ENCODE measurements at places on chromosomes 11 and 22.
A peak's percentile ranks its signal among the peaks of the same experiment; 100 is the strongest.

GRCh38 chr11:121559606-121560200, 106.9 kb upstream of the SORL1-AS1 start:
- no peak for DNase-seq

DNA sequence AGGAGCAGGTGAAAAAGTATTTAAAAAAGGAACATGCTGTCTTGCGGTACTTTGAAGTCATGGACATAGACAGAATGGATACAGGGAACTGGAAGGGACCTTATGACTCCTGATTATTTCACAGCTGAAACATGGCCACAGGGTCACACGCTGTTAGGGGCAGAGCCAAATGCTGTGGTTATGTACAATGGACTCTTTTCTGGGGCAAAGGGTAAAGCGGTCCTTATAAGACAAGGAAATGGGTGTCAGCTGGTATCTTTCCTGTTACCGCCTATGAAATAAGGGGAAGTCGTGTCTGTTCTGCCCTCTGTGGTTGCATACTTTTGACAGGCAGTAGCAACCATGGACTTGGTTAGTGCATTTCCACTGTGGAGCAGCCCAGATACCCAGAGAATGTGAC, 12.8 kb upstream of the ST14 start:
- DNase-seq = no peak

DNA sequence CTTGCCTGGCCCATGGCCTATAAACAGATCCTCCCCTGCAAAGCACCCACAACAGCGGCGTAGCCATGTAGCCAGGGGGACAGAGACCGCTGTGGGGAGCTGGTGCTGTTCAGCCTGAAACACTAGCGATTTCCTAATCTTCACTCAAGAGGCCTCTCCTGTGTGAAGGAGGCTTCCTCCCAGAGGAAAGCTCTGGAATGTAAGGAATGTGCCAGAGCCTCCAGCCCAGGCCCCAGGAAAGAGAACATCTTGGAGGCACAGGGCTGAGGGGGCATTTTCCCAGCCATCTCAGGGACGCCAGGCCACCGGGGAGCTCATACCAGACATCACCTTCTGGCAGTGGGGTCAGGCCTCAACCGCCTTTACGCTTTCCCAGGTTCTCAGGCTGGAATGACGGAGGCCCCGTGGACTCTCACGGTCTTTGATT, 24.0 kb downstream of the MIAT start:
- no peak for DNase-seq

DNA sequence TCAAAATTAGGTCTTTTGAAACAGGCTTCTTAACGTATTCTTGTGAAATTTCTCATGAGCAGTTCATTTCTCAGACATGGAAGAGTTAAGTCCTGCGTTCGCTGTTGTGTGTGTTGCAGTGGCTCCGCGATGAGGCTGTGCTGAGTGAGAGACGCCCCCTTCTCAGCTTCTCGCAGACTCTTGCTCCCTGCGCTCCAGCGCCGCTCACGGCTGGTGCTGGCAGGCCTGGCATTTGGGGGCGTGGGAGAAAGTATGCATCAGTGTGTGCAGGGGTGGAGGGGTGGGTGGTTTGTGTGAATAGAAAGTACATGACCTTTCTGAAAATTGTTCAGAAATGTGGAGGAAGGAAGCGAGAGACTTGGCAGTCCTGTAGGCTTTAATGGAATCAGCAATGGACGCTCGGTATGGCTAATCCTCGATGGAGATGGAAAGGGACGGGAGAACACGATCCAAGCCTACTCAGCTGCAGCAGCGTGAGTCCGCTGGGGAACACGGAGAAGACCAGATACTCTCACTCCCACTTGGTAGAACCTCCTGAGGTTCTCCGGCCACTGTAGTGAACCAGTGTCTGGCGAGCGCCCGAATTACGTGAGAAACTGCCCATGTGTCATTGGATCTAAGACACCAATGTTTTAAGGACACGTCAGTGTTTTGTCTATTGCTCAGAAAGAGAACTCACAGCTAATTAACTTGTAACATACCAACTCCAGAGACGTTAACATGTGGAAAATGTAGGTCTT, 5.9 kb downstream of the TAB1 start:
- peak; percentile 68 for DNase-seq

GRCh38 chr11:1772270-1773130, 8.8 kb upstream of the CTSD start:
- peak; percentile 52 for DNase-seq

GRCh38 chr11:93686812-93687211, 25.3 kb downstream of the CEP295 start:
- DNase-seq = no peak

DNA sequence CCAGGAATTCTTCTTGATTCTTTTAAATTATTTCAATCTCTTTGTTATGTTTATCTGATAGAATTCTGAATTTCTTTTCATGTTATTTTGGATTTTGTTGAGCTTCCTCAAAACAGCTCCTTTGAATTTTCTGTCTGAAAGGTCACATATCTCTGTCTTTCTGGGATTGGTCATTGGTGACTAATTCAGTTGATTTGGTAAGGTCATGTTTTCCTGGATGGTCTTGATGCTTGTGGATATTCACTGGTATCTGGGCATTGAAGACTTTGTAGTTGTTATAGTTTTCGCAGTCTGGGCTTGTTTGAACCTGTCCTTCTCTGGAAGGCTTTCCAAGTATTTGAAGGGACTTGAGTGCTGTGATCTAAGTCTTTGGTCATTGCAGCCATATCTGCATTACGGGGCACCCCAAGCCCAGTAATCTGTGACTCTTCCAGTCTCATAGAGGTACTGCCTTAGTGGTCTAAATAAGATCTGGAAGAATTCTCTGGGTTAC, 18.9 kb upstream of the INSC start:
- no peak for DNase-seq

GRCh38 chr22:48307931-48308330, 1519.7 kb downstream of the BRD1 start:
- DNase-seq = no peak

GRCh38 chr22:42962295-42963230, 52.4 kb downstream of the PACSIN2 start:
- no peak for DNase-seq

DNA sequence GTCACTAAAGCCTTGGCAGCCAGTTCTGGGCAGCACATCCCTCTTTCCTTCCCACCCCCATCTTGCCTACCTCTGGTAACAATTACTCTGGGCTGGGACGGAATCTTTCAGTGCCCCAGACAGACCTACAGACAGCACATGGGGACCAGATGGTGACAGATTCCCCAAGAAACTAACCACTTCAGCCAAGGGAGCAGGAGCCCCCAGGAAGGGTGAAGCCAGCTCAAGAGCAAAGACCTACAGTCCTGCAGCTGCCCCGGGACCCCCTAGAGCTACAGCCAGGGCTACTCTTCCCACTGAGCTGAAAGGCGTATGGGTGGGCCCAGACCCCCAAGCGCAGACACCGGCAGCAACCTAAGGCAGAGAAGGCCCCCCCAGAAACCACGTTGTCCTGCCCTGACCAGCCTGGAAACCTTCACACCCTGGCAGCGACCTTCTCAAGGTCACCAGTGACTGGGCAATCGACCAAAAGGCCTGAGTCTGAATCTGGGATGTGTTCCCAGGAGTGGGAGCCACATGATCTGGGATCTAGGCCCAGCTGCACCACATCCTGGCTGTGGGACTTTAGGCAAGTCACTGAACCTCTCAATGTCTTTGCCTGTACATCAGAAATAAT, 65.8 kb downstream of the LRRC32 start:
- DNase-seq = no peak

DNA sequence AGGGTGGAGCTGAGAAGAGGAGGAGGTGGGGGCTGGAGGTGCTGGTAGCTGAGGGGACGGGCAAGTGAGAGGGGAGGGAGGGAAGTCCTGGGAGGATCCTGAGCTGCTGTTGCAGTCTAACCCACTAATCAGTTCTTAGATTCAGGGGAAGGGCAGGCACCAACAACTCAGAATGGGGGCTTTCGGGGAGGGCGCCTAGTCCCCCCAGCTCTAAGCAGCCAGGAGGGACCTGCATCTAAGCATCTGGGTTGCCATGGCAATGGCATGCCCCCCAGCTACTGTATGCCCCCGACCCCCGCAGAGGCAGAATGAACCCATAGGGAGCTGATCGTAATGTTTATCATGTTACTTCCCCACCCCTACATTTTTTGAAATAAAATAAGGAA, 24.4 kb downstream of the FADS3 start:
- no peak for DNase-seq

DNA sequence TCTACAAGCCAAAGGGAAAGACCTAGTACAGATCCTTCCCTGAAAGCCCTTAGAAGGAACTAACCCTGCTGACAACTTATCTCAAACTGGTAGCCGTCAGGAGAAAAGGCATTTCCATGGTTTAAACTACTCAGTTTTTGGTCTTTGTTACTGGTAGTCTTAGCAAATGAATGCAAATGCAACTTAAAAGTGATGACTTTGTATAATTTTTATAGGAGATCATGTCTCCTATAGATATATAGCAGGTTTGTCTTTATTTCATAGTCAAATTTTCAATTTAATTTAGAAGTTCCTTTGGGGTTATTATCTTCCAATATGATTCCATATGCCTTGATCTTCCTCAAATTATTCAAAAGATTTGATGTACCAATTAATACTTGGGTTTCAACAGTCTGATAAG, 1173.0 kb upstream of the CNTN5 start:
- no peak for DNase-seq

DNA sequence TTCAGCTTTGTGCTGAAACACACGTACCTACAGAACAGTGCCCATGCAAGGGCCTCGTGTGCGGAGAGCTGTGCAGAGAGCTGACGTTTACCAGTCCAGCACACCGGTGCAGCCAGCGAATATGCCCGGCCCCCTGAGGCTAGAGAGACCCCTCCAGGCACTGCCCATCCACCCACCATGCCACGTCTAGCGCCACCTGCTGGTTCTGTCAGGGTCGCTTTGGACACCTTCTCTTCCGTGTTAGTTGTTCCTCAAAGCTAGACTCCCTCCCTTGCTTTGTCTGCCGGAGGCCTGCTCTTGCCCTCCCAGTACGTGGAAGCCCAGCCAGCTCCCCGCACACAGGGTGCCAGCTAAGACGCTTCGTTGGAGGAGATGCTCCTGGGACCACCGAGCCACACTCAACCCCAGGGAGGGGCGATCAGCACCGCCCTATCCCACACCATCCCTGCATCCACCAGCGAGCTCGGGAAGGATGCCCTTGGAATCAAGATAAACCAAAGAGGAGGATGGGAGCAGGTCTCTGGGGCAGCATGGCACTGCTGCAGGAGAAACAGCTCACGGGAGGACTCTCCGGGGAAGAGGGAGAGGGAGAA, 43.4 kb downstream of the CPT1A start:
- DNase-seq = no peak

DNA sequence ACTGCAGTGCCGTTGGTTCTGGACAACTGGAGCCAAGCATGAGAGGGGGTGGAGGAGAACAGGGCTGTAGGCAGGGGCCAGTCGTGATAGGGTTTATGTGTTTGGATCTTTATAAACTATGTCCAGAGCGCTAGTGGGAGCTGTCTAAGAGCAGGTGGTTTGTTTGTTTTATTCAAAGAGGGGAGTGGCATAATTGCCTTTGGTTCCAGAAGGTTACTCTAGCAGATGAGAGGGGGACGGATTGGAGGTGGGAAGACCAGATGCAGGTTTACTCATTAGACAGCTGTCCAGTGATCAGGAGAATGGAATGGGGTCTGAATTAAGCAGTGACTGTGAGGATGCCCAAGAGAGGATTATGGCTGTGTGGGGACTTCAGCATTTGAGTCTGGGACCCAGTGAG, 109.3 kb upstream of the TBCEL start:
- DNase-seq = no peak

- DNase-seq = no peak
Measured at GRCh38 chr11:4619514-4619913, 11.5 kb upstream of the TRIM68 start.

All from nucleus accumbens (tissue), 56 donors.